ENCODE measurements at places on chromosomes 7 and 10. TPM values are rescaled to one million over a fixed set of nuclear protein-coding genes. Genes with fewer than 3 reads are reported as not detected.
A peak's percentile ranks its signal among the peaks of the same experiment; 100 is the strongest.

BMI1 gene
- 81.1 TPM for total RNA-seq

DNA sequence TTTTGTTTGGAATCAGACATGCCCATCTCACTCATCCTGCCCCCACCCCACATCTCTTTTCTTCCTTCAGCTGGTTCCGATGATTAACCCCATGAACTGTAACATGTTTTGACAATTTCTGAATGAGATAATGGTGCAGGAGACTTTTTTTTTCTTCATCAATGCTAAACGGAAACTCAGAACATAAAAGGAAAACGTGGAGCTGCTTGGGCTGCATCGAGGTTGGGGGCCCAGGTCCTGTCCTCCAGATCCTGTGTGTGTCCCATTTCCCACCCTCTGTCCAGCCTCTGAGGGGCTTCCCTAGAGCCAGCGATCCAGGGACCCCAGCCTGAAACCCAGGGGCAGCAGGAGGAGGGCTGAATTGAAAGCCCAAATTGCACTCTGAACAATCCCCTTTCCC lies 263.8 kb upstream of the GRB10 start:
- no peak for ATAC-seq

DNA sequence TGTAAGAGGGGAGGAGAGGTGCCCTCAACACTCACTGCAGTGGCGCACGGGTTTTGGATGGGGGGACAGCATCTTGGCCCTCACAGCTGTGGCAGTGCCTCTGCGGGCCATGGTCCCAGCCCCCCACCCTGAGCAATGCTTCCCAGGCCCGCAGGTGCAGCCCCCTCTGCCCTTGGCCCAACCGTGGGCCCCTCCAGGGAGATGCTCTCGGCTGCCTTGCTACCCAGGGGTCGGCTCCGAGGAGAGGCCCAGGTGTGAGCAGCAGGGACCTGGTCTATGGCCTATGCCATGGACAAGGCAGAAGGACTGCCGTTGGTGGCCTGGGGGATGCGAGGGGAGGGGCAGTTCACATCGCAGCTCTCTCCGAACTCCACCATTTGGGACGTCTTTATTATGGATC lies 159.2 kb downstream of the RNF216 start:
- no peak for ATAC-seq

GRID1 gene
- not detected for total RNA-seq

DNA sequence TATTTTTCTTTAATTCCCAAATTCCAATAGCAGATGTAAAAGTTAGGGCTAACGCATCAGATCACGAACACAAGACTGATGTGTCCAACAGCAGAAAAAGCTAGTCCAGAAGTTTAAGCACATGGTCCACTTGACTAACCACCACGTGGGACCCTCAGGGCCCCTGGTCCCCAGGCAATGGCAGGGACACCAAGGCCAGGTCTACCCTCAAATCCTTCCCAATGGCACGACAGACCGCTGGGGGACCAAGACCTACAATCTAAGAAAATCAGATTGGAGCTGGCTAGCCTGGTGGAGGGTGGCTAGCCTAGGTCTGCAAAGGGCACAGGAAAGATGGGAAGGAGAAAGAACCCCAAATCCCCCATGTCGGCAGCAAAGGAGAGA lies 1.5 kb downstream of the GIGYF1 start:
- no peak for ATAC-seq

DNA sequence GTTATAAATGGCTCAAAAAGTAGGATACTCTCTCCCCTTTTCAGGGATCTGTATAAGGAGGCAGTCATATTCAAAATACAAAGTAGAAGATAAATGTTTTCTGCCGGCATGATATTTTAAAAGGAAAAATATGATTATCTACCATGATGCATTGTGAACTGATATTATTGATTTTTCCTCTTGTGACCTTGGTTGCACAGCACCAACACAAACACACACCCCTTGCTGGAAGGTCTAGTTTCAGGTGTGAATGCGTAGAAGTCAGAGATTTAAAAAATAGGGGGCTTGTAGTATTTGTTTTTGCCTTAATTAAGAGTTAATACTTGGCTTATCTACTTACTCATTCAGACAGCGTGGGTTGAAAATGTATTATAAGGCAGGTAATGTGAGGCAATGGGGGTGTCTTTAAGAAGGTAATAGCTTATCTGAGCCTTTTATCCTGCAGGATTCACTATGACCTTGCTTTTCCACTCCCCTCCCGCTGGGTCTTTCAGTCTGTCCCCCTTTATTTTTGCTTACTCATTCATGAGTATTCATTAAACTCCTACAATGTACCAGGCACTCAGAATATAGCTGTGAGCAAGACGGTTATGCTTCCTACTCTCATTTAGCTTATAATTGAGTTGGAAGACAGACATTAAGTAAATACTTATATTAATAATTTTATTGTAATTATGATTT lies 390.6 kb downstream of the SDK1 start:
- no peak for ATAC-seq

HOXA2 gene
- total RNA-seq: not detected

TDRD1 gene
- total RNA-seq: 0.09 TPM

GRCh38 chr10:63629363-63630084 lies 108.3 kb downstream of the REEP3 start:
- ATAC-seq: peak; percentile 69

PTN gene
- not detected for total RNA-seq

GRCh38 chr7:33807779-33808482 lies 97.4 kb upstream of the BMPER start:
- ATAC-seq: no peak

- no peak for ATAC-seq
Observed at GRCh38 chr10:97724341-97724941, 10.9 kb downstream of the MARVELD1 start.

DNA sequence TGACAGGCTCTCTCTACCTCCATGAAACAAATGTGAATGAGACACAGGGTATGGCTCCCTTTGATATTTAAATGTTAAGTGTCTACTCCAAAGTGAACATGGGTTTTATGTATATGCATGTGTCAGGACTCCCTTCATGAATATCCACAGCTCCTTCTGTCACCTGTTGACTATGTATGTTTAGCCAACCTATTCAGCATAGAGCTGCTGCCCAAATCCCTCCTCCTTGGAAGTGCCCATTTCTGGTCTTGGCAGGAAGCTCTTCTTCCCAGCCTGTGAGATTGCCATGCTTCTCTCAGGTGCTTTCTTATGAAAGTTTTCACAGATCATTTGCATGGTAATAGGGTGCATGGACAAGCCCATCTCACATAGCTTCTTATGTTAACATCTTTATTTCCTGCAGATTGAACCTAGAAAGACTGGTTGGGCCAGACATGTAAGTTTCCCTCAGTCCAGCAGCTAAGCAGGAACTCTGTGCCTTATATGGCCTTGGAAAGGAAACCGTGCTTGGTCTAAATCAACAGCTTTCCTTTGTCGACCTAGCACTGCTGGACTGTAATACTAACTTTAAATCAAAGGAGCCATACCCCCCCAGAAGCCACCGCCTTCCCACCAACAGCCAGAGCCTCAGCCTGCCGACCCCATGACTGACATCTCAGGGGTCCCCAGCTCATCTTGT lies 288.9 kb downstream of the ADARB2 start:
- ATAC-seq: no peak

DNA sequence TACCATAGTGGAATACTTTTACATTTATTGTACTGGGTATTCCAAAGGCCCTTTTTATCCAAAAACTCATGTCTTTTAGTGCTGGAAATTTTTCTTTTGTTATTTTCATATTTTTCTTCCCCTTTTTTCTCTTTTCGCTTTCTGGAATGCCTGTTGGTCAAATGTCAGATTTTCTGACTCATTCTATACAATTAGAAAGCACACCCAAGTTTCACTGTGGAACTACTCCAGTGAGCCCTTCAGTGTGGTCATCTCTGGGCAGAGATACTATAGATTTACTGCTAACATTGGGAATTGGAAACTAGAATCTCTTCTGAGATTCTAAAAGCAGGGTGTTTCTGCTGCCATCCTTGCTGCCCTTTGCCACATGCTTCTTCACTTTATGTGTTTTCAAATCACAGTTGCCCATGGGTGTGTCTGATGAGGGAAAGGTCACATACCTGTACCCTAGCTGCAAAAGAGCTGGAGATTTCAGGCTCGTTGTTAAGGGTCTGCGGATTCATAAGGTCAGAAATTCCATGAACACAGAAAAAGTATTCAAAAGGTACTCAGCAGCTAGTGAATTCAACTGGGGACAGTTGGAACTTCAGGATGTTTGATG lies 5.6 kb upstream of the WASL start:
- ATAC-seq: no peak

ANXA8L1 gene
- total RNA-seq: not detected

AKR1E2 gene
- 1.9 TPM for total RNA-seq

GRCh38 chr7:114130866-114131265 lies 212.1 kb upstream of the PPP1R3A start:
- no peak for ATAC-seq

- ATAC-seq: no peak
Observed at GRCh38 chr10:85105614-85106255, 777.3 kb downstream of the CCSER2 start.

WIPF3 gene
- total RNA-seq: not detected

Data from activated T-helper 17 cell treated with anti-CD3 and anti-CD28 coated beads, Interleukin-2, amount 50 U/mL, for 72 hours (primary cell).